AG08395 (cell line): ENCODE measurements at places on chromosomes 1 and 21.

DNA sequence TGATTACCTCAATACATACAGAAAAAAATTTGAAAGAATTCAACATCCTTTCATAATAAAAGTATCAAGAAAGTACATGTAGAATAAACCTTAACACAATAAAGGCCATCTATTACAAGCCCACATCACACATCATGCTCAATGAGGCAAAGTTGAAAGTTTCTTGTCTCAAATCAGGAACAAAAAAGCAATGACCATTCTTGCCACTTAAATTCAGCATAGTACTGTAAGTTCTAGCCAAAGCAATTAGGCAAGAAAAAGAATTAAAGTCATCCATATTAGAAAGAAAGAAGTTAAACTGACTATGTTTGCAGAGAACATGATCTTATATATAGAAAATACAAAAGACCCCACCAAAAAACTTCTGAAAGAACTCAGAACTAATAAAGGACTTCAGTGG lies 44.5 kb downstream of the KCNT2 start:
- no peak for DNase-seq

DNA sequence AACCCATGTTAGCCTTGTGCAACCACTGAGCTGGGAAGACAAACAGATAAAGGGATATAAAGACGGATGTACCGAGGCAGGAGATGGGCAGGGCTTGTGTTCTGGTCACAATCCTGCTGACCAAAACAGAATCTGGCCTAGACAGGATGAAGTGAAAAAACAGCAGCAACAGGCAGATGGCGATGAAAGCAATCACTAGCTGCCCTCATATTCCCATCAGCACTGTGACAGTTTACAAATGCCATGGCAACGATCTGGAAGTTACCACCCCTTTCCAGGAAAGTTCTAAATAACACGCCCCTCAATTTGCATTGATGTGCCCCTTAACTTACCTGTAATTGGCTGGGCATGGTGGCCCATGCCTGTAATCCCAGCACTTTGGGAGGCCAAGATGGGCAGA lies 40.6 kb upstream of the CD46 start:
- no peak for DNase-seq

- DNase-seq, result no peak
These were observed 104.8 kb upstream of the ATP1A1 start for GRCh38 chr1:116268211-116268610.

DNA sequence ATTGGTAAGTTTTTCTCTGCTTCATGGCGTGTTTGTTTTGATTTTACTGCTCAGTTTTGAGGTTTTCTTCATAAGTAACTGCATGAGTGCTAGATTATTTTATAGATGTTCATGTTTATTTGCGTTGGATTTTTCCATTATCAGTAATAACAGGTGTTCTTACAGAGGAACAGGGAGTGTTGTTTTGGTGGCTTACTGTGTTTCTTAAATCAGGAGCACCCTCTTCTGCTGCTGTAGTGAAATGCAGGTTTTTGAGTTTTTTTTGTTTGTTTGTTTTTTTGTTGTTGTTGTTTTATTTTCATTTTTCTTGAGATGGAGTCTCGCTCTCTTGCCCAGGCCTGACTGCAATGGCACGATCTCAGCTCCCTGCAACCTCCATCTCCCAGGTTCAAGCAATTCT lies 32.6 kb downstream of the CTBS start:
- DNase-seq, result no peak

- no peak for DNase-seq
These were observed 331.4 kb downstream of the VAV3 start for GRCh38 chr1:107633596-107633995.

- no peak for DNase-seq
These were observed 52.5 kb upstream of the TINAGL1 start for GRCh38 chr1:31523769-31524168.

DNA sequence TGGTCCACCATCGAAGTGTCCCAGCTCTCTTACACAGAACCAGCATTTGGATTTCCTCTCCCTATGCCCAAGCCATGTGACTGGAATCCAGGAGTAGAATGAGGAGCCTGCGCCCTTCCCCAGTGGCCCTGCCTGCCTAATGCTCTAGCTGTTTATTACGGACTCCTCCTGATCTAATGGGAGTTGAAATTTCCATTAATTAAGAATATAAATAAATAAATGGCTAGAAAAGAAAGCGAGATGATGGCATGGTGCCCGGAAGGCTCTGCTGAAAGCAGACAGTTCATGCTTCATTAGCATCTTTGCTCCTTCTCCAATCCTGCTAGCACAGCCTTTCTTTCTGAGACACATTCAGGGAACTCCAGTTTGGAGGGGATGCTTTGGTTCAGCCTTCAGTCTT lies 216.2 kb downstream of the SEC16B start:
- DNase-seq, result no peak

GRCh38 chr1:119674835-119675289 lies 26.8 kb upstream of the ZNF697 start:
- DNase-seq, result peak; percentile 65

GRCh38 chr1:65946960-65947359 lies 154.3 kb downstream of the PDE4B start:
- DNase-seq, result peak; percentile 18

DNA sequence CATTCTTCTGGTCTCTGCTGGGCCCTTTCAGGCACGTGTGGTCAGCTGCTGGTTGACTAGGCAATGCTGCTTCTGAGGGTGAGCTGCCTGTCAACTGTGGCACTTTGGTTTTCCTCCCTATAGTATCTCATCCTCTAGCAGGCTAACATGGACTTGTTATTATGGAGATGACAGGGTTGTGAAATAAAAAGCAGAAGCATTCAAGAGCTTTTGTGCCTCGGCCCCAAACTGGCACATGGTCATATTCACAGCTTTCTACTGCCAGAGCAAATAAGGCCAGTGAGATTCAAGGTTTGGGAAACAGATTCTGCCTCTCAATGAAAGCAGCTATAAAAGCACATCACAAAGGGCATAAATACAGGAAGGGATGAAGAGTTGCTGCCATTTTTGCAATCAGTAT lies 1.6 kb upstream of the ZNF124 start:
- DNase-seq, result no peak

- DNase-seq, result no peak
These were observed 31.4 kb downstream of the VASH2 start for GRCh38 chr1:212981571-212982328.

- no peak for DNase-seq
These were observed 26.2 kb downstream of the MAGI3 start for GRCh38 chr1:113416496-113416895.

GRCh38 chr1:227073786-227074185 lies 133.7 kb downstream of the COQ8A start:
- no peak for DNase-seq

DNA sequence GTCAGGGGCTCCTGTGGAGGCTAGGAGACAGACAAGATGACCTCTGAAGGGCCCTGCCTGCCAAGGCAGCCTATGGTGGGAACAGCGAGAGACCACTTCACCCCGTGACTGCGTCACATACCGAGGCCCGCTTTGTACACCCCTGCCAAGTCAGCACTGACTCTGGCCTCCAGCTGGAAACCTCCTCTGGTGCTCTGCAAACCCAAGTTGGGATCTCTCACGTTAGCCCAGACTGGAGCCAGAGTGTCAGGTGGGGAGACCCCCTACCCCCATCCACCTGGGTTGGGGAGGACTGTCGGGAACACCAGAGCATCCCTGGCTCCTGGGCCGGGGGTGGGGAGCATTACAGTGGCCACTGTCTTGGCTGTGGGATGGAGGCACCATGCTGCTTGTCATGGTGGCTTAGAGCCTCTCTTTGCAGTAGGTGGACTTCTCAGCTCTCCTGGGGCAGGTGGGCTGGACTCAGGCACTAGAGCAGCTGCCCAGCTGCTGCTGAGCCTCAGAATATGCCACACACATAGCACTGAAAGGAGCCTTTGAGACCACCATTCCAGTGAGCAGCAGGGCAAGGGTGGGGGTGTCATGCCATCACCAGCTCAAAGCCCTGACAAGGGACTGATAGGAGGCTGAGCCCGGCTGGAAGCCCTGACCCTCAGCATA lies 50.4 kb downstream of the ELK4 start:
- DNase-seq, result no peak

- DNase-seq, result no peak
These were observed 41.1 kb downstream of the ERO1B start for GRCh38 chr1:236240675-236241074.

DNA sequence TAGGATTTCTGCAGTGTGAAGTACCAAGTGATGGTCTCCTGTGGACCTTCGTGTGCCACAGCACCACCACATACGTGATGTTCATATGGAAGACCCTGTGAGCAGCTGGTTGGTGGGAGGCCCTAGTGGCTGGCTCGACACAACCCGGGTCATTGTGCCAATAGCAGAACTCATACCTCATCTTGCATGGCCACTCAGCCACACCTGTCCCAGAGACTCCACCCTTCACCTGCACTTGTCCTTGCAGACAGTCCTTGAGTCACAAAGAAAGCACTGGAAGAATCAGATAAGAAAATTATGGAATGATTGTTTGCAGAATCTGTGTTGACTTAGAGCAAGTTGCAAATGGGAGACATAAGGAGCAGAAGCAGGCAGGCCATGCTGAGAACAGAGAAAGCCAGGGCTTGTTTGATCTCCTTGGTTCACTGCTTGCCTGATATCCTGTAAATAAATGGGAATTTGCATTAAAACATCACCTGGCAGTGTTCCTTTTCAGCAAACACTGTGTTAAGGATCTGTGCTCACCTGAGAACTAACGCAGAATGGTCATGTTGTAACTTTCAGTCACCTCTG lies 307.7 kb downstream of the SIPA1L2 start:
- DNase-seq, result no peak

GRCh38 chr1:154925335-154926170 lies 11.0 kb downstream of the PMVK start:
- DNase-seq, result no peak

GRCh38 chr1:71228742-71229365 lies 148.0 kb upstream of the ZRANB2 start:
- no peak for DNase-seq

- no peak for DNase-seq
These were observed 4.8 kb upstream of the FCRLA start for GRCh38 chr1:161702250-161702649.

GRCh38 chr1:180230791-180231505 lies 884 bp downstream of the LHX4 start:
- peak; percentile 51 for DNase-seq

DNA sequence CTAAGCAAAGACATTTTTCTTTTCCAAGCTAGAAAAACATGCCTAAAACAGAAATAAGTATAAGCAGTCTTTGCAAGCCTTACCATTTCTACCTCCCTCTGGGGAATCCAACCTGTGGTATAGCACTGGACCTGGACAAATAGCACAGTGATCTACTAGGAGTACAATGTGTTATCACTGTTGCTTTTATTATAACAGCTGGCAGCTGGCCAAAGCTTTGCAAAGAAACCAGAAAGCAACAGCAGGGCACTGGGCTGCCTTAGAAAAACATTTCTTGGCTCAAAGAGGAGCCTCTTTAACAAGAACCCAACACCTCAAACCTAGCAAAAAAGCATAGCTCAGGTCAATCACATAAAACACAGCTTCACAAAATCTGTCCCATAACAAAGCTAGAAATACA lies 294.5 kb upstream of the GREM2 start:
- DNase-seq, result no peak

- DNase-seq, result no peak
These were observed 34.8 kb upstream of the ATP6V1G3 start for GRCh38 chr1:198575292-198575691.

GRCh38 chr1:206831650-206832049 lies 33.8 kb upstream of the IL20 start:
- DNase-seq, result no peak

GRCh38 chr1:60265560-60266535 lies 192.3 kb upstream of the C1orf87 start:
- DNase-seq, result peak; percentile 46

DNA sequence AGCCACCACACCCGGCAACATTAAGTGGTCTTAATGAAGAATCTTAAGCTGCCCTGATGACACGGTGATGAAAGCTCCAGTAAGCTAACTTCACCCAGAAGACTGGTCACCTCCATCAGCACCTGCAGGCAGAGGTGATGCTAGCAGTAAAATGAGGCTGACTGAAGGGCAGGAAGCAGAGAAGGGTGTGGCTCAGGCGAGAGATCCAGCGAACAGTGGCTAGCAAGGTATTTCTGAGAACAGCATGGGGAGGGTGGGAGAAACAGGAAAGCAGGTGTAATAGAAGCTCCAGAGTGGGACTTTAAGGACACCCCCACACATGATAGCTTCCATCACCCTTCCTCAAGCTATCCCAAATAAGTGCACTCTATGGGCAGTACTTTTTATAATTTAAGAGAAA lies 15.9 kb upstream of the DISP1 start:
- no peak for DNase-seq

GRCh38 chr1:244874974-244875579 lies 10.7 kb upstream of the HNRNPU start:
- DNase-seq, result no peak

- DNase-seq, result no peak
These were observed 507.1 kb downstream of the PLPP3 start for GRCh38 chr1:56072310-56072709.

DNA sequence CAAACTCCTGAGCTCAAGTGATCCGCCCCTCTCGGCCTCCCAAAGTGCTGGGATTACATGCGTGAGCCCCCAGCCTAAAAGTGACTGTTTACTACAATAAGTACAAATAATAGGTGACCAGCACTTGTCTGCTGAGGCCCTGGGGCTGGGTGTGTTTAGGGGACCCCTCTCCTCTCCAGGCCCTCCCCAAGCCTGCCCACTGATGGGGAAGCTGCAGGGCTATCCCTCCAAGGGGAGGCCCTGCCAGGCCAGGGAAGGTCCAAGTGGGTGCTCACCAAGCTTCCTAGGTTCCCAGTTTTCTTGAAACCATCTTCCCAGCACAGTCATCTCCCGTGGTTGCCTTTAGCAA lies 60.7 kb downstream of the H3-3A start:
- no peak for DNase-seq

- no peak for DNase-seq
These were observed 674.5 kb downstream of the MATN1 start for GRCh38 chr1:30048905-30049304.

DNA sequence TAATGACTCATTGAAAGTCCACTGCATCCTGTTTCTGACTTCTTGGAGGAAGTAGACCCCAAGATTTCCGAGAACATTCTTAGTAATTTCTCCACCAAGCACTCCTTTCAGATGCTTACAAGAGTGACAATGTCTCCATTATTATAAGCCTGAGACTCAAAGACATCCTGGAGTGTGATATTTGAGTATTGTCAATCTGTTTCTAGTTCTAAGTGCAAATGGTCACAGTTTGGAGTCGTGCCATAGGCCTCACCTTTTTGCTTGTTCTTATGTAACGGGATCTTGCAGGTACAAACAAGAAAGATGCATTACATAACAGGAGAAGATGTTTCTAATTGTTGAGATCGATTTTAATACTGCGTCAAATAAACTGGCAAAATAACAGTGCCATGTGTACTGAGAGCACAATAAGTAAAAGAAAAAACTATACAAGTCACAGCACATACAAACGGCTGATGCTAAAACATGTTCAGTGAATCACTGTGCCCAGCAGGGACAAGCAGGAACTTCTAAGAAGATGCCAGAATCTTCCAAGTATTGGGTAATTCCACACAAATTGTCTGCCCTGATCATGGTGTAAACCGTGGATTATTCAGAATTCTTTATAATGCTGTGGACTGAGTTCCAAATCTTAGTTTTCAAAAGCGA lies 54.1 kb downstream of the CD2 start:
- DNase-seq, result no peak

- no peak for DNase-seq
These were observed 1297.6 kb downstream of the BRINP3 start for GRCh38 chr1:189180057-189180456.
